Gastroesophageal sphincter (tissue), 4 donors: ENCODE measurements at places on chromosomes 7 and 10.

DNA sequence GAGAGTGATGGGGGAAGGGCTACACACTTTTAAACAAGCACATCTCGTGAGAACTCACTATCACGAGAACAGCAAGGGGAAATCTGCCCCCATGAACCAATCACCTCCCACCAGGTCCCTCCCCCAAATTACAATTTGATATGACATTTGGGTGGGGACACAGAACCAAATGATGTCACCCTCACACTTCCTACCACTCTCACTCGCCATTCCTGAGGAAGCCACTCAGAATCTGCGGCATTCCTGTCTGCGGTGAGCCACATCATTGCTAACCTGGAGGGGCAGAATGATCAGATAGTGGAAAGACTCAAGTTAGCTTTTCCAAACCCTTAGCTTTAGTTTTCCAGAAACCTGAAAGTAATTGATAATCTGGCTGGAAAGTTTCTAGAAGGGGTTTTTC, 66.9 kb downstream of the MYO3A start:
- ATAC-seq = no peak

DNA sequence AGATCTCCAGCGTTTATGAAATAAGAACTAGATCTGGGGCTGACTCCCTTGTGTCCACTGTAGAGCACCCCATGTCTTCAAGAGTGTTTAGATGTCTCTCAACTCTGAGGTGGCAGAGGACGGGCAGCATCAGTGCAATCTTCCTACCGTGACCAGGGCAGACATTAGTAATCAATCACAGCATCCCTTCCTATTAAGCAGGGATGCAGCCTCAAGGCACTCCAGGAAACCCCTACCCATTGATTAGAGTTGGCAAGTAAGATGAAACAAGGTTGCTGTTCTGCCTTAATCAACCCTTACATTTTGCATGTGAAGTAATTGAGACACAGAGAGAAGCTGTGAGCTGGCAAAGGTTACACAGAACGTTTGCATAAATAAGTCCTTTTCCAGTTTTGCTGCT, 283.7 kb upstream of the ZMIZ1 start:
- ATAC-seq = no peak

DNA sequence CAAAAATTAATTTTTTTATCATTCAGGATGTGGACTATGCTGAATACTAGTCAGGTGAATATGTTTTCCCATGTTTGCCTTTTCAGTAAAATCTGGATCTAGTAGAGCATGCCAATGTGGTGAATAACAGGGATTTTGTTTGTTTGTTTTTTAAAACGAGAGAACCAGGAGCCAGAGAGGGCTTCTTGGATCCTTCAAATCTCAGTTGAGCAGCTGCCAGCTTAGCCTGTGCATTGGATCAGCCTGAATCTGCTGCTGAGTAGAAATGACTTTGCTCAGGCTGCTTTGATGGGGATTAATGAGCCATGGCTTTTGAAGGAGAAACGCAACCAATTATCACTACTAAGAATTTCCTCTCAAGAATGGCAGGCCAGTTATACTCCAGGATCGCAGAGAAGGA, 493.8 kb downstream of the ARL4A start:
- no peak for ATAC-seq

DNA sequence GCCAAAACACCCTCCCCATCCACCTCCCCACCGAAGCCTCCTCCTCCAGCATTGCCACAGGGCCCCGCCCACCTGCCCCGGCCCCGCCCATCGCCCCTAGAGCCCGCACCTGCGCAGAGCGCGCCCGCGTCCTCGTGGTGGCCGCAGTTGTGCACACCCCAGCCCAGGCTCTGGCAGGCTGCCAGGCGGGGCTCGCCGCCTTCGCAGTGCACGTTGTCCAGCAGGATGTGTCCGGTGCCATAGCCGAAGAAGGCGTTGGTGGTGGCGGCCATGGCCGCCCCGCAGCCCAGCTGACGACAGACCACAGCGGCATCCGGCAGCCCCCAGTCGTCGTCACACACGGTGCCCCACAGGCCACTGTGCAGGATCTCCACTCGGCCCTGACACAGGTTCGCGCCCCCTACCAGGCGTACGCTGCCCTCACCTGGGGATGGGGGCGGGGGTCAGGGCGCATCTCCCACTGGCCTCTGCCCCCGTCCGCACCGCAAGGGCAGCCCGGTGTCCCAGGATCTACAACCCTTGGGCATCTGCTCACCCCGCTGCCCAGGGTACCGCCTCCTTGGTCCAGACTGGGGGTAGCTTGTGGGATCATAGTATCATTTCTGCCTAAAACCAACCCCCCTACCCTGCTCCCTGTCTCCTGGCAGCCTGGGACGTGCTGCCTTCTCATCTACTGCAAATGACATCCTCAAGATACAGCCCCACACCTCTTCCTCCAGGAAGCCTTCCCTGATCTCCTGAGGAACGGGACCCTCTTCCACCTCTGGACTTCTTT, 11.9 kb downstream of the SSC4D start:
- ATAC-seq = peak; percentile 52

DNA sequence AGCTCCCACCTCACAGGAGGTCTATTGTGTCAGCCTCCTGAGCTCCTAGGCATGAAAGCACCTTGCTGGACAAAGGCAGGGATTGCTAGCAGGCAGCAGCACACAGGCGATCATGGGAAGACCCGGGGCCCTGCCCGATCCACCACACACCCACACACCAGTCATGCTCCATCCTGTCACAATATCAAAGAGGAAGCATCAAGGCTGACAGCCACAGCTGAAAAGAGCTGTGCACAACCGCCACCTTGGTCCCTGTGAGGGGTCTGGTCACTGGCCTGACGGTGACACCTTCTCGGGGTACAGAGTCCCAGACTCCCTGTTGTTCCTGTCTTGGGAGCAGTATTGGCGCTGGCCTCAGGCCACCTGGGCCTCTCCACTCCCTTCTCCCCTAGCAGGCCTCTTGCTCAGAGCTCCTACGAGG, 89.7 kb upstream of the RET start:
- no peak for ATAC-seq

DNA sequence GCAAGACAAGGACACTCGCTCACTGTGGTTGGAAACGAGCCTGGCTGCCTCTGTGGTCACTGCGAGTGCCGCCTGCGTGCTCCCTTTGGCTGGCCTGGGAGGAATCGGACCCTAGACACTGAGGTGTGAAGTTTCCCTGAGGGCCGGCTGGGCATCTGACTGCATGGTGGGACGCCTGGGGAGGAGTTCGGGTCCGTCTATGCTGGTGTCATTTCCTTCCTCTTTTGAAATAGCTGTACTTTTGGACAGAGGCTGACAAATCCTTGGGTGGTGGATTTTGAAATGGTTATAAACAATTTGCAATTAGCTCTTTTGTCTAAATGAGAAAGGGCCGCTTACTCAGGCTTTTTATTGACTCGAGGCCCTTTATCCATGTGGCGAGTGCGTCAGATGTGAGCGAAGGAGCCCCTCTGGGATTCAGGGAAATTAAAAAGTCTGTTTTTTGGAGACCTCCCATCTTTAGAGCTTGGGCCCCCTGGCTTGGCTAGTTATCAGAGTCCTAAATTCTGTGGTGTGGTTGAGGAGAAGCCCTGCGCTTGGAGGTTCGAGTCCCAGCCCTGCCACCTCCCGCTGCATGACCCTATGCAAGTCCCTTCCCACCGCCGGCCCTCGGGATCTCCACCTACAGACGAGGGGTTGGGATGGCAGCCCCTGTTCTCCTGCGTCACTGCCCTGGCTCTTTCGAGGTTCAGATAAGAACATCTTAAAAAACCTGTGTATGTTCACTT, 147.1 kb downstream of the RGS10 start:
- ATAC-seq = peak; percentile 66

GRCh38 chr10:7251696-7252465, 159.0 kb downstream of the SFMBT2 start:
- no peak for ATAC-seq

GRCh38 chr7:151038951-151039849, 9.1 kb upstream of the ASIC3 start:
- peak; percentile 72 for ATAC-seq

DNA sequence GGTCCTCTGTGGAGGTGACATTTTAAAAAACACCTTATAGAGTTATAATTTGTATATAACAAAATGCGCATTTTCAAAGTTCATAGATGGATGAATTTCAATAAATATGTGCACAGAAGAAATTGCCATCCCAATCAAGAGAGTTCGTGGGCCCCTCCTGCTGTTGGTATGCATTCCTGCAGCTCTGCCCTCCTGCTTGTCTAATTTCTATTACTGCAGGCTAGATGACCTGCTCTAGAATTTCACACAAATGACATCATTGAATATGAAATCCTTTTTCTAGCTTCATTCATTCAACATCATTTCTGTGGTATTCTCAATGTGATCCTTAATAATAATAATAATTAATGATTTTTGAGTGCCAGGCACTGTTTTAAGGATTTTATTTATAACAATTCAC, 348.2 kb downstream of the SDK1 start:
- ATAC-seq = no peak
